CD4-positive, alpha-beta memory T cell (primary cell): ENCODE measurements at places on chromosomes 3 and 15.

DNA sequence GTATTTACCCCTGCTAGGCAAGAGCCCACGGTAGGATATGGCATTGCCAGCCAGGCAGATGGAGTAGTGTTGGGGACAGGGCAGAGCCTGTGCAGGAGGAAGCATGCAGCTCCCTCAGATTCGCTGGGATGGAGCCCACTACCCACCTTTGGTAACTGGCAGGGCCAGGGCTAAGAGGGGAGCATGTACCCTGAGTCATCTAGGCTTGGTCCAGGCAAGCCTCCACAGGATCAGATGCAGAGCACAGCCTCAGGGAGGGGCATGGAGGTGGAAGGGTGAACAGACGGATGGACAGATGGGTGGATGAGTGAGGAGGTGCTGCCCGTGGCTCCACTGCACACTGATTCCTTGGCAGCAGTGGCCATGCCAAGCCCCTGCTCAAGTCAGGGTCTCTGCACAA lies 33.0 kb downstream of the IL20RB start:
- no peak for DNase-seq

DNA sequence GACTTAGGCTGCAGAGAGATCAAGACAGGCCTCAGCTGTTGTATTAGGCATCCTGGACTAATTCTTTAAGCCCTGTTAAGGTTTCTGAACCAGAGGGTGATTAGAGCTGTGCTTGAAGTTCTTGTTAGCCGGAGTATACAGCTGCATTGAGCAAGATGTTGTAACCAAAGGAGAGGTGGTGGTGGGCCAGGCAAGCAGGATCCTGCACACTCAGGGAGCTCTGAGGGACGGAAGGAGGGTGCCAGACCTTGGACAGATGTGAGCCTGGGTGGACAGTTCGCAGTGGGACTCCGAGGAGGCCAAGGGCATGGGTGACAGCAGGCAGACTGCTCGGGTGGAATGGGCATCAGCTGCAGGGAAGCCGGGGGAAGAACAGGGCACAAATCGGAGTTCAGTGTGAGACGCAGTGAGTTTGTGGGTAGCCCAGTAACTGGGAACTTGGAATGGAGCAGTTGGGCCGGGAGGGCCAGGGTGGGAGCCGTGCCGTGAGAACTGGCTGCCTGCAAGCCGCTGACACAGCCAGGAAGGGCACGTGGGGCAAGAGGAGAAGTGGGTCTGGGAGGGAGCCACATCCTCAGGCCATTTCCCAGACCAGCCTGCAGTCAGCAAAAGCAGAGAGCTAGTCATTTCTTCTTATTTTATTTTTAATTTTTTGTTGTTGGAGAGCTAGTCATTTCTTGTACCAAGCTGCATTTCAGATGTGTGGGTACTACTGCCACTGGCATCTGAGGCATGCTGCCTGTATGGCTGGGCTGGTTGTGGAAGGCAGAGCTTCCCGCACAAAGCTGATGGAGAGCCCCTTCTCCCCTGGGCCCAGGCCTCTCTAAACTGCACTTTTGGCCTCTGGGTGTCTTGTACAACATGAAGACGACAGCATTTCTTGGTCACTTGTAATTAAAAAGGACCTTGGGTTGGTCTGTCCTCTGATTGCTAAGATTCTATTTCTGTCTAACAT lies 61.0 kb downstream of the PGPEP1L start:
- DNase-seq, result no peak

GRCh38 chr15:33278816-33279612 lies 31.8 kb upstream of the RYR3 start:
- DNase-seq, result no peak

DNA sequence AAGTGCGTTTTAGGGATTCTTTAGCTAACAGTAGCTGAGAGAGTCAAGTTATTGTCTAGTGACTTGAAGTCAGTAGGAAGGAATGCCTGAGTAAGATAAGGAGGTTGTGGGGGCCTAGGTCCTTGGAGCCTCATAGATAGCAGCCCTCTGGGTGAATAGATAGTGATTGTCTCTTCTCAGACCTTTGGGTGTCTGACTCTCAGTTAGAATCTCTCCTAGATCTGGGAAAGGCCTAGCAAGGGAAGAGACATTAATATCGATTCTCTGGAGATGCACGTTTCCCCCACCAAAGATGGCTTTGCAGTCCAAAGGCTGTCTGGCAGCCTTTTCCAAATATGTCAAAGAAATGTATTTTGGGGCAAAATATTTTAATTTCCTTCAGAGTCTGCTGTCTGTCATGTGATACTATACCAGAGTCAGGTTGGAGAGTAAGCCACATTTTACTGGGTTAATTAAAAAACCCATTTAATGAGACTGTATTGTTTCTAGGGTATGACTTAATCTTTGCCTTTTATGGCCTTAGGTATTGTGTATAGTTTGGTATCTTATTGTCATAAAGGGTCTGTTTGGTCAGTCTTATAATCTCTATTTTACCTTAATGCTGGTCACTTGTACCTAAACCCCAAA lies 92.2 kb downstream of the ST6GAL1 start:
- DNase-seq, result no peak

GRCh38 chr15:26628879-26629529 lies 143.9 kb downstream of the GABRB3 start:
- no peak for DNase-seq

GRCh38 chr15:79172032-79172481 lies 81.5 kb upstream of the RASGRF1 start:
- no peak for DNase-seq

GRCh38 chr3:192079098-192079497 lies 618.1 kb downstream of the PYDC2 start:
- DNase-seq, result no peak

GRCh38 chr15:44308415-44308814 lies 19.9 kb downstream of the GOLM2 start:
- DNase-seq, result no peak

DNA sequence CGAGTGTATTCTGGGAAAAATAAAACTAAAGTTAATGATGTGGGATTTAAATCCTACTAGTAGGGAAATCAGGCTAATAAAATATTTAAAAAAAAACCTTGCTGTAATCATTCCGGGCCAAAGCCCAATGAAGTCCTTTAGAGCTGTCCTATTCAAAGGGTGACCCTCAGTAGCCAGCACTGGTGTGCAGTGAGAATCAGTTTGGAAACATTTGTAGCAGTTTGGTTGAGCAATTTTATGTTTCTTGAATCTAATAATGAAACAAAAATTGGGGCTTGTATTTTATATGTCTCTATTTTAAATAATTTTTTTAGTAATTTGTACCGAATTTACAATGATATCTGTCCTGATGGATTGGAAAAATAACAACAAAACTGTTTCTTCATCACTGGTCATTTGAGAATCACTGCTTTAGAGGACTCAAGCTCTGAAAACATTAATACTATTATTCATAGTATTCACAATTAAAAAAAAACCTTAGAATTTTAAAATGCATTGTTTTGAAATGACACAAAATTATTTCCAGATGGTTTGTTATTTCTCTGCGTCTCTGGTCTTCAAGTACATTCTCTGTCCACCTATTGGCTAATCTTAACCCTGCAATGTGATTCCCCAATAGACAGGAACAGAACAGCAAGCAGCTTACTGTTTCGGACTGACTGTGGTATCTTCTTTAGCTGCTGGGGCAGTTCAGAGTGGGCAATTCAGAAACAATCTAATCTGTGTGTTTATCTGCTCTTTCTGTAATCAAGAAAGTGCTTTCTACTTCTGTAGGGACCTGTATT lies 71.2 kb downstream of the OTOL1 start:
- DNase-seq, result no peak

- DNase-seq, result no peak
These were observed 43.7 kb upstream of the ADAMTS17 start for GRCh38 chr15:100385300-100386050.

GRCh38 chr3:72009851-72010443 lies 225.0 kb upstream of the PROK2 start:
- no peak for DNase-seq

DNA sequence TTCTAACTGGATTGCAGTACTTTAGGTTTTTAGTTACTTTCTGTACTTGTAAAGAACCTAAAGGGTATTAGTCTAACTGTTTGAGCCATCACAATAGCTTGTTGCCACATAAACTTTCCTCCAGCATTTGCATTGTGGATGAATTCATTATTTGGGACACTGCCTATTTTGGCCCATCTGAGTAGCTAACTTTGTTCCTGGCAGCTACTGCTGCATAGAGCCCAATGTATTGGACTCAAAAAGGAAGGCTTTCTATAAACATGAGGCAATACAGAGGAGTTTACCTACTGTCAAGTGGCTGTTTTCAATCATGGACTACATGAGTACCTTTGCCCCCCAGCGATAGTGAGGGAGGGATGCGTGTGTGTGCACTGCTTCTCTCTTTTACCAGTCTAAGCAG lies 1.9 kb downstream of the ROBO2 start:
- DNase-seq, result no peak

GRCh38 chr3:17310983-17311382 lies 426.2 kb downstream of the PLCL2 start:
- no peak for DNase-seq

DNA sequence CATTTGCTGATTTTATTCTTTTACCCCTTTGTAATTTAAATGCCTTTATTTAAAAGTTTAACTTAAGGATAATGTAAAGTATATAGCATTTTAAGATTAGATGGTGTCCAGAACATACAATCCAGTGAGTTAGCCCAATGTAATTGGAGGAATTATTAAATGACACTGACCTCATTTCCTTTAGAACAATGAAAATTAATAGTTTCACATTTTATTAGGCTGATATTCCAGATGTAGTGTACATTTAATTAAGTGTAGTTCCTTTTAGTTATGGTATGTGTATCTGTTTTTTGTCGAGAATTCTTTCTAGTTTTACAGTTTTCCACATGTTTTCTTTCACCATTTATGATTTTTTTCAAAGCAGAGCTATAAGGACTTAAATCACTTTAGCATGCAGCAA lies 75.8 kb downstream of the RSRC1 start:
- DNase-seq, result no peak

- DNase-seq, result no peak
These were observed 18.8 kb downstream of the SETD5 start for GRCh38 chr3:9416139-9416780.

GRCh38 chr3:23166276-23166675 lies 36.9 kb upstream of the UBE2E2 start:
- DNase-seq, result no peak

DNA sequence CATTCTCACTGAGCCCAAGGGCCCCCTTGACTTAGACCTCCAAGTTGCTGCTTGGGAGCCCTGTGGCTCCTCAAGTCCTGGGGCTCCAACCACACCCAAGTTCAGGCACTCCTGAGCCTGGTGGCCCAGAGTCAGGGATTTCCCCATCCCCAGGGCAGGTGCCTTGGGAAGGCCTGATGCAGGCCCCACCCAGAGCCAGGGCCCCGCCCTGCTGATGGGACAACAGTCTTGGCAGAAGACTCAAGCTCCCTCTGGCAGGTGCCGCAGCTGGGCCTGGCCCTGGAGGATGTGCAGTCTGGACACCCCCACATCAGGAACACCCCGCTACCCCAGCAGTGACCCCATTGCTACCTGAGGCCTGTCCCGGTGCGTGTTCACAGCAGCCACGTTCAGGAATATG lies 17.7 kb upstream of the SHISA5 start:
- DNase-seq, result no peak

DNA sequence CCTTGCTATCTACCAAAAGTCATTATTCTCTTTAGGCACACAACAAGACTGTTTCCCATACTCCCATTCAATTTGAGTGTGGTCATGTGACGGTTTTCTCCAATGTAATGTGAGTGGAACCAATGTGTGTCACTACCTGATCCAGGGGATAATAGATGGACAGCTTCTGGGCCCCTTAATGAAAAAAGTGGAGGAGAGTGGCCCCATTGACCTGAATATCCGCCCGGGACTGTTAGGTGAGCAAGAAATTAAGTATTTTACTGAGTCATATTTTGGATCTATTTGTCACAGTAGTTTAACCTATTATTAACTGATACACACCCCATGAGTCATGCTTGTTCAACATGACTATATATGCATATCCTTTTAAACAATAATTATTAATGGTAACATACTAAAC lies 15.1 kb upstream of the ARID3B start:
- no peak for DNase-seq

DNA sequence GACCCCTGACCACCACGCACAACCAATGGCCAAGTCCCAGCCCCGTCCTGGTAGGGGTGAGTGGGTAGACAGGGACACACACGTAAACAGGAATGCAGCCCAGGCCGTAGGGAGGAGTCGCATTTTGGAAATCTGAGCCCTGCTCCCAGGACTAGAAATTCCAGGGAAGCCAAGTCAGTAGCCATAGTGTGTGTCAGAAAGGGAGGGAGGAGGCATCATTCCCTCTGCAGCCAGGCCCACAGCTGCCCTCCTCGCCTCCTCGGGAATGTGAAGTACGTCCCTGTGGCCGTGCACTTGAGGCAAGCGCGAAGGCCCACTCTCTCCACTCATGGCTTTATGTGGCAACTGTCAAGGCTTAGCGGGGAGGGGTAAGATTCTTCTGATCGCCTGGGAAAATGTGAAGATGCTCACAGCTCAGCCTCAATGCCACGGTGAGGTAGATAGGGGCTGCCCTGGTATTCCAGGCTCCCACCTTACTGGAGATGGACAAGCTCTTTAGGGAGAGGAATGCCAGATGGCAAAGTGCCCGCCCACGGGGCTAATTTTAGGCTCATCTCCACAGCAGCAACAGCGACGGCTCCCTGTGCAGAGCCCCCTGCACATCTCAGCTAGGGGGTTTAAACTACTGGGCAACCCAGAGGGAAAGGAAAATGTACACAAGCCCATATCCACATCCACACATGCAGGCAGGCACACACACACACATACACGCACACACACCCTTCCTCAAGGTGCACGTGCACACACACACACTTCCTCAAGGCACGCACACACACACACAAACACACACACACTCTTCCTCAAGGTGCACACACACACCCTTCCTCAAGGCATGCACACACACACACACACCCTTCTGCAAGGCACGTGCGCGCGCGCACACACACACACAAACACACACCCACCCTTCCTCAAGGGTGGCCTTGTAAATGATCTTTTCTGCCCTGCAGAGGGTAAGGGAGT lies 65.5 kb downstream of the ADCY5 start:
- no peak for DNase-seq

GRCh38 chr3:113166719-113167492 lies 44.5 kb upstream of the BOC start:
- DNase-seq, result no peak

DNA sequence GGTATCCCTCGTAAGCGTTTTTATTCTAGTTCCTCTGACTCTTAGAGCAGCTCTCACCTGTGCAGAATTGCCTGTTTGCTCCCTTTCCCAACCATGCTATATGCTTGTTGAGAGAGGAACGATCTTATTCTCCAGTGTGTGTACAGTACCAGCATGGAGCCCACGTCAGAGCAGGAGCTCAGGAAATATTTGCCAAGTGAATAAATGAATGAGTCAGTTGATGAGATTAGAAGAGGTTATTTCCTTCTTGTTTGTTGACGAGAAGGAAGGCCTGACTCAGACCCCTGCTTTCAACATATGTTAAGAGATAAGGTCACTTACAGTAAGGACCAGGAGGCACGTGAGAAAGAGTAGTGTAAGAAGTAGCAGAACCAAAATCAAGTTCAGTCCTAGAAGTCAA lies 106.3 kb upstream of the ABHD17C start:
- DNase-seq, result no peak

GRCh38 chr3:169044331-169045113 lies 619.0 kb downstream of the MECOM start:
- DNase-seq, result no peak

GRCh38 chr3:148792516-148792915 lies 35.1 kb upstream of the CPB1 start:
- no peak for DNase-seq
